GM03348 (cell line): ENCODE measurements at places on chromosomes 13 and 19.

DNA sequence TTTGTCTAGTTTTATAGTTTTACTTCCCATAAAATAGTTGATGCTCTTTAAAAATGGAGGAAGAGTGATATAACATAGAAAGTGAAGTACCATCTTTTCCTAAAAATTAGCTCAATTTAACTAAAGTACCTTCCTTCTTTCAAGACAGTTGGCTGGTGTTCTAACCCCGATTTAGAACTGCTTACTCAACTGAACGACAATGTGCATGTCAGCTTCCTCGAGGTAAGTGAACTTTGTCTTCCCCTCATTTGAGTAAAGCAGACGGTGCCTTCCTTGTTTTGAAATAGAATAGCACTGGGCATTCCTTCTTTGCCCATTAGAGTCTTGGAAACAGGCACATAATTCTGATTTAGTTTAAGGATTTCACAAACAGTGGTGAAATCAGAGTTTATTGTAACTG, 1519.2 kb downstream of the EFNB2 start:
- no peak for DNase-seq

DNA sequence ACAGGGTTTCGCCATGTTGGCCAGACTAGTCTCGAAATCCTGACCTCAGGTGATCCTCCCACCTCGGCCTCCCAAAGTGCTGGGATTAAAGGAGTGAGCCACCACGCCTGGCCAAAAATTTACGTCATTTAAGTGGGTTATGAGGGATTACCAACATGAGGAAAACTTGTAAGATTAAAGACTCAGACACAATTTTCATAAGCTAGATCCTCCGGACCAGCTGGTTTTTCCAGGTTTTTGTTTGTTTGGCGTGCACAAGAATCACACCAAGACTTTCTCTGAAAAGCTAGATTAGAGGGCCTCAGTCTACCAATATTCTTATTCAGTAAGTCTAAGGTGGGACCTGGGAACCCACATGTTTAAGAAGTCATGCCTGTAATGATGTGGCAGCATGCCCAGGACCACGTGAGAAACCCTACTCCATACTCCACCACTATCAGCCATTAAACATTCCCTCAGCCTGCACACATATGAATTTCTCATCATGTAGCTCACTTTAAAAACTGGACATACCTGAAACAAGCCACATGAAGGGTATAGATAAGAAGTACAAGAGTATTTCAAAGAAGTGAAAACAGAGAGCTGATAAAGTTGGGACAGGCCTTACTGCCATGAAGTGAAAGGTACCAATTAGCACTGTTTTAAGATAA, 25.7 kb downstream of the DIAPH3 start:
- DNase-seq = no peak

GRCh38 chr13:29136341-29136740, 316.2 kb downstream of the MTUS2 start:
- no peak for DNase-seq

- peak; percentile 44 for DNase-seq
Observed at GRCh38 chr19:10766671-10767201, 48.9 kb downstream of the DNM2 start.

DNA sequence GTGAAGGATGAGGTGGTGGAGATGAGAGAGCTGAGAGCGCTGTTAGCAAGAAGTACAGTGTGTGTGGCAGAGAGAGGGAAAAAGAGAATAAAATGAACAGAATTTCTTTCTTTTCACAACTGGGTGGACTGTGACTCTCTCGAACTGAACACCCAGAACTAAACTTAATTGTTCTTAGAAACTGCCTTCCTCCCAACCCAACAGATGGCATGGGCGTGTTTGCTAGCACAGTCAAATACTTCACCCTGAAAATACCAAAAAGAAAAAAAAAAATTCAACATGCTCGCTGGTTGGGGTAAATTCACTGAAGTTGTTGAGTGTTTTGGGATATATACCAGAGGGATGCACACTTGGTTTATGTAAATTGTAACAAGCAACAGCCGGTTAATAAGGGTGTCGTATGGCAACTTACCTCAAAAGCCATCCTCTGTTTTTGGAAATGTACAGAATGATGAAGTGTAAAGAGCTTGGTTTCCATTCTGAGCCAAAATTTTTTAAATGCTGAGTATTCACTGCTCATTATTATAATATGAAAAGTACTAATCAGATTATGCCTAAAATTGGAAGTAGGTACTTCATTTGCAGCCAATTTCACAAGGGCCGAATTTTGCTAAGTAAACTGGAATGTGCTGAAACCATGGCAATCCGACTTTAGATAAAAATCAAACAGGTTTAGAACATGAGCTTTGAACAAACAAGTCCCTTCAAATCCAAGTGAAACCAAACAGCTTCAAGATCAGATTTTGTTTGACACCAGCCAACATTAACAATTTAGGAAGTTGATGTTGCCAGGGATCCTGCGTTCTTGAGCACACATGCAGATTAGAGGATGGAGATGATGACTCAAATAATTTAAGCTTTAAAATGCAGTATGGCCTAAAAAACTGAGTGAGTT, 115.8 kb downstream of the ZIC5 start:
- DNase-seq = no peak

DNA sequence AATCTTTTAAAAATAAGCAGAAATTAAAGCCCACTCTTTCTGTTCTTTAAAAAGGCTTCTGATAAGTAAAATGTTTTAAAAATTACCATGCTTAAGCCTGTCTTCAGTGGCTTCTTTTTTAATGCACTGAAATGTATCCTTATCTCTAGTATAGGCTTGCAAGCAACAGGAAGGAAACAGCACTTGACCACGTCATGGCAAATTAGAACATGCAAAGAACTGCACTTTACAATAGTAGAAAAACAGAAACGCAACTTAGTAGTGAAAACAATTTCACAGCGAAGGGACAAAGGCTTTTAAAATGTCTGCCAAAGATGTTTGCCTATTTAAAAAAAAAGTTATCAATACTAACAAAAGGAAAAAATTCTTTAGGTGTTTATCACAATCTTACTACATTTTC, 36.3 kb downstream of the ELF1 start:
- DNase-seq = no peak

GRCh38 chr13:39108783-39109182, 70.5 kb downstream of the NHLRC3 start:
- DNase-seq = no peak

GRCh38 chr13:27419328-27419727, 5.1 kb upstream of the GTF3A start:
- no peak for DNase-seq

DNA sequence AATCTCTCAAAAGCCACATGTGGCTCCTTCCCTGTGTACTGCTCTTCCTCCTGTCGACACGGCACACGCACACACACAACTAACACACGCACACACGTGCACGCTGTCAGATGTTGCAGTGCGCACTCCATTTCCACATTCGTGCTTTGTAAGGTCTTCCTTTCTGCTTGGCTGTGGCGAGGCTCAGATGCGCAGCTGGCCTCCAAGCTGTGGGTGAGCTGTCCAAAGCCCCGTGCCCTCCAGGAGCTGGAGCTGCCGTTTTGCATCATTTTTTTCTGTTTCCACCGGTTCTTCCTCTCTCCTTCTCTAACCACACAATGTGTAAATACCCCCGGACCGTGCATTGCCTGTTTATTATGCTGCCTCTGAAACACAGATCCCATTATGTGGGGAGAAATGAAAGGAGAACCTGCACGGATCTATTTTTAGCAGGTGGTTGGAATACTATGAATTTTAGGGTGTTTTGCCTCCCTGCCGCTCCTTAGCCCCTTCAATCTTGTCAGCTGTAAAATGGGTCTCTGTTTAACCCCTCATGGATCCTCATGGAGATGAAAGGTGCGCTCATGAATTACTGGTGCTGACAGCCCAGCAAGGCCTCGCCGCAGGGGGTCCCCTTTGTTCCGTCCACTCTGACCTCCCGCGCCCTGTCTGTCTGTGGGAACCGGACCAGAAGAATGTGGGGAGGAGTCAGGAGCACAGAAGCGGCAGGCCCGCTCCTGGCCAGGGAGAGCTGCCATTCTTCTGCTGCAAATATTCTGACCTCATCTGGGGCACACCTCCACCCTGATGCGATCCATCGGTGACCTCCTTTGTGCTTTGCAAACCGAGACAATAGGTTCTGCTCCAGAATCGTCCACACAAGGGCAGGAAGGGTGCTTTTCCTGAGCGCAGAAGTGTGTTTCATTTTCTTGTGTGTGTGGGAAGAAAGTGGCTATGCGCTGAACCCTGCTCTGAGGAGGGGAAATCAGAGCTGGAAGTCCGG, 137.7 kb downstream of the SOX1 start:
- no peak for DNase-seq

- DNase-seq = no peak
Observed at GRCh38 chr13:24066405-24067295, 93.9 kb upstream of the SPATA13 start.

- DNase-seq = no peak
Observed at GRCh38 chr13:85724546-85725432, 74.4 kb downstream of the SLITRK6 start.

GRCh38 chr13:94660695-94661326, 51.5 kb downstream of the SOX21 start:
- peak; percentile 42 for DNase-seq

DNA sequence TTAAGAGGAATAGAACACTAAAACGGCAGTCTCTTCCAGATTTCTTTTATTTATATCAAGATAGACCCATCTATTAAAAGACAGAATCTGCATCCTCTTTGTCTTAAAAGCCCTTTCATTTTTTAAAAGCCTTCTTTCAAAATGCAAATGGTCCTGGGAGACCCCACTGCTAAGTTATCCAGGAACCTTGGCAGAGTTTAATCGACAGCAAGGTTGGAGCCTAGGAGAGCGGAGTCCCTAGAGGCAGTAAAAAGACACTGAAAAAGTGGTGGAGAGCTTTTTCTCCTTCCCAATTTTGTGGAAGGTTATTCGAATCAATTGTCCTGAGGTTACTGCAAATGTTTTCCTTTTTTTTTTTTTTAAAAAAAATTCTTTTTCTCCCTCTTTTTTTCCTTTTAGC, 294.7 kb downstream of the NALCN start:
- no peak for DNase-seq

DNA sequence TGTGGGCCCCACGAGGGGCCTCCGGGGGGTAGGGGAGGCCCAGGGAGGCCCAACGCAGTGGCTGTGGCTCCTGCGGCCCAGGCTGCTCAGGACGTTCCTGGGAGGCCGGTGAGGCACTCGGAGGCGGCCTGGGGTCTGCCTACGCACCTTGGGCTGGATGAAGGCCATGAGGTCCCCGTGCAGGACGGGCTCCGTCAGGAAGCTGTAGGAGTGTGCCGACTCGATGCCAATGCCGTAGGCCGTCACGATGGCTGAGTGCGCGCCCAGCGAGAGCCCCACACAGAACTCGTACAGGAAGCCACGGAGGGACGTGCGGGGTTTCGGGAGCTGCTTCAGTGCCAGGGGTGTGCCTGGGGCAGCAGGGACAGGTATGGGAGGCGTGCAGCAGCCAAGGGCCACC, 5.9 kb downstream of the SBK2 start:
- DNase-seq = no peak

GRCh38 chr19:54469496-54469934, 3.6 kb downstream of the CDC42EP5 start:
- DNase-seq = no peak

- DNase-seq = no peak
Observed at GRCh38 chr13:47170971-47171370, 274.1 kb upstream of the HTR2A start.

GRCh38 chr19:10885201-10886169, 14.1 kb downstream of the CARM1 start:
- DNase-seq = no peak

- DNase-seq = no peak
Observed at GRCh38 chr13:68616600-68617222, 1386.6 kb upstream of the PCDH9 start.

DNA sequence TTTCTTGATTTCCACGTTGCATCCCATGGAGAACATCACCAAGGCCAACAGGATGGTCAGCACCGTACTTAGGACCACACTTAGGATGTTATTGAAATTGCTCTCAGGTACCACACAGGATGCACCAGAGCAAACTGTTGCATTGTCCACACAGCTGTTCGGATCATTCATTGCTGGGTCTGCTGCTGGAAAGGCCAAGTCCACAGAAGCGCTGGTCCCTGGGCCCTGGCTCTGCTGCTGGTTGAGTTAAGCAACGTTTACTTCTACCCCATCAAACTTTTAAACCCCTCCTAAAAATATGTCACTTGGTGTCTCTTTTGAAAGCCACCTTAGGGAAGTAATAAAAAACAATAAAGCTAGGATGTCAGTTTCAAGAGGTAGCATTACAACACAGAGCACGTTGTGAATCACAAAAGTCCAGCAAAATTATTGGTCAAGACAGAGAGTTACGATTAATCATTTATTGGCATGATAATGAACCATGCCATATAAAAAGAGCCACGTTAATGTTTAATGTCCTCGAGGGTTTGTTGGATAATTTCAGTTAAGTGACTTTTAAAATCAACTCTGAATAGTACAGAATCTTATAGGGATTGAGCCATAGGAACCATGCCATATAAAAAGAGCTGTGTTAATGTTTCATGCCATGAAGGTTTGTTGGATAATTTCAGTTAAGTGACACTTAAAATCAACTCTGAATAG, at the start of gene SLC10A2:
SLC10A2 (minus strand) TSS at position 339 of the 702 bp plus-strand sequence; CDS start at position 171, 168 bp downstream.
- DNase-seq = no peak
